ENCODE measurements at places on chromosomes 6 and 20.

DNA sequence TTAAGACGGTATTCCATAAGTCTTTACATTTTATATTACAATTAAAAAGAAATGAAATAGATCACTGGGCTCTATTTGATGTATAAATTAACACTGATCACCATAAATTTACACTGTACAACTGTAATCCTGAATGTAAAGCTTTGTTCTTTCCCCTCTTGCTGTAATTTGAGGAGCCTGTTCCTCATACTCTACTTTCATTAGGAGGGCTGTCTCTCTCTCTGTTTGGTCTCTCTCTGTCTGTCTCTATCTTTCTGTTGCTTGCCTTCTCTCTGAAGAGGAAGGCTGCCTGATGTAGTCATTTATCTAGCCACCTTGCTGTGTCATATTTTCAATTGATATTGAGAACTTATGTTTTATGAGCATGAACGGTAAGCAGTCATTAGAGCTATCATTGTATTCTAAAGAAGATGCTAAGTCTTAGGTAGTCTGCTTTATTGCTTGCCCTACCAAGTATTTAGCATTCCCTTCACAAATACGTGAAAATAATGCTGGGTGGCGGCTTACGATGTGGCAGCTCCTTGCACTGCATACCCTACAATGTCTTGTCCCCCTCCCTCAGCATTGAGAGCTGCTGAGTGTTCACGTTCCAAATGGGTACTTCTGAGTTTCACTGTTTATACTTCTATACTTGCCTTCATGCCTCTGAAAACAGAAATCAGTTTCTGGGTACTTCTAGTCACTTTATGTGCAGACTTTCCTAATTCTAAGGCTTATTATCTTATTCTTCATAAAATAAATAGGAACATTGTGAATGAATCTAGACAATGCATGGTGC, 205.5 kb downstream of the NKAIN2 start:
- DNase-seq: no peak

- DNase-seq: no peak
These were observed 72.2 kb upstream of the PBOV1 start for GRCh38 chr6:138290423-138290962.

- peak; percentile 29 for DNase-seq
These were observed 303.3 kb downstream of the EYA4 start for GRCh38 chr6:133544419-133544818.

DNA sequence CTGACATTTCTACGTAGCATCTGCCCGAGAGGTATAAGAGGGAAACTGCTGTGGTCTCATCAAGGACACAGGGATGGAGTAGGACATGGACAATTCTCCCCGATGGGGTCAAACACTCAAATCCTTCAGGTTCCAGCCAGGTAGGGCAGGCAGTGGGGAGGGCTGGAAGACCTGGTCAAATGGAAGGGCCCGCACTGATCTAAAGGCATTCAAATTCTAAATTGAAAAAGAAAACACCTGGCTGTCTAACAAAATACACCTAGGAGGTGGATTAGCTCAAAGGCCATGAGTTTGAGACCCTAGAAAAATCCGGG, 8.2 kb downstream of the DUSP15 start:
- DNase-seq: no peak

DNA sequence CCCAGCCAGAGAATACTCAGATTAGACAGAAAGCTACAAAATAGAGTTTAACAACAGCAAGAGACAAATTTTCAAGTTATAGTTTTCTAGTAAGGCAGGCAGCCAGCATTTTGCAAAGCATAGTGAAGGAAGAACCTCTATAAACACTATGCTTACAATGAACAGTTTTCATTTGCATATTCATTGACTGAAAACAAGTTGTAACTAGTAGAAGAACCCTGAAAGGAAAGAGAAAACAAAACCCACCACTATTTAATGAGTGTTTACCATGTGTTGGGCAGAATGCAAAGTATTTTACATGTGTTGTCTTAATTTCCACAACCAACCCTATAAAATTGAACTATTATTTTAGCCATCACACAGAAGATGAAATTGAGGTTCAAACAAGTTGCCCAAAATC, 196.1 kb downstream of the UBE3D start:
- no peak for DNase-seq

- DNase-seq: no peak
These were observed 375.7 kb upstream of the MARCKS start for GRCh38 chr6:113481458-113481857.

DNA sequence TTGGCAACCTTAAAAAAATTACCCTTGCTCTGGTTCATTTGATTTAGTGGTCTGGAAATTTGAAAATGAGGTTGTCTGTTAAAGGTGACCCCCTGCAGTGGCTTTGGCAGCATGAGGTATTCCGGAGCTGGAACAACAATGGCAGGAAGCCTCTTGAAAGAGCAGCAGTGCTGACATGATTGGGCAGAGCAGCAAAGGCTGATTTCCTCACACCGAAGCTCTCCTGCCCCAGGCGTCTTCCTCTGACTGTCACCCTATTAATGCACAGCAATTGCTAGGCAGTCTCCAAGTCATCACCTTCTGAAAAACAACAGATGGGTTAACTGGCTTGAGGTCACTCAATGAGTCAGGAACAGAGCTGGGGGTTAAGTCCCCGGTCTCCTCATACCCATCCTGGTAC, 241.8 kb upstream of the MMS22L start:
- no peak for DNase-seq

DNA sequence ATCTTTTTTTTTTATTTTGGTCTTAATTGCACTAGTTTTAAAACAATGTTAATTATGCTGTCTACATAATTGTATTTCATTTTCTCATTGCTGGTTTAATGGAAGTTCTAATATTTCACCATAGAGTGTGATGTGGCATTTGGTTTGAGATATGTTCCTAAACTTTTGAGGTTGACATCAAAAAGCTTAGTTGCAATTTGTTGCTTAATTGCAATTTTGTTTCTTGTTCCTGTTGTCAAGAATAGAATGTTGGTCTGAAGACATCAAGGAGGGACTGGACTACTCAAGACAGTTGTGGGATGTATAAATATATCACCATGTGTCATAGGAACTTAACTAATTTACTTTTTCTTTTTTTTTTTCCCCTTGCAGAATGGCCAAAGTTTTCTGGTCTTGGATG, 12.5 kb downstream of the HSF2 start:
- no peak for DNase-seq

DNA sequence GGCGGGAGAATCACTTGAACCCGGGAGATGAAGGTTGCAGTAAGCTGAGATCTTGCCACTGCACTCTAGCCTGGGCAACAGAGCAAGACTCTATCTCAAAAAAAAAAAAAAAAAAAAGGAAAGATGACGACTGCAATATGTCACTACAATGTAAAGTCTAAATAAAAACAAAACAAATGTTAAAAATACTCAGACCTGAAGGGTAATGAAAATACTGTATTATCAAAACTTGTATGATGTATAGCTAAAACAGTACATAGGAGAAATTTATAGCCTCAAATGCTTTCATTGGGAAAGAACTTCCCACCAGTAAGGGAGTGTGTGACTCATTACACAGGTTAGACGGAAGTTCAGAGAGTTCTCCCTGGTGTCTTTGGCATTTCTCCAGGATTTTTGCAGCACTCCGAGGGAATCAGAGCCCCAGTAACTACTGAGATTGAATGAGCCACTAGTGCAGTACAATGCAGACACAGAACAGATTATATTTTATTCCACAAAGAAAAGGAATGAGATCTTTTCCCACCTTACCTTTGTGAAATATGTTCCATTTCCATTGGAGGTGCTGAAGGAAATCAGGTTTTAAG, 12.5 kb upstream of the RALGAPB start:
- peak; percentile 54 for DNase-seq

DNA sequence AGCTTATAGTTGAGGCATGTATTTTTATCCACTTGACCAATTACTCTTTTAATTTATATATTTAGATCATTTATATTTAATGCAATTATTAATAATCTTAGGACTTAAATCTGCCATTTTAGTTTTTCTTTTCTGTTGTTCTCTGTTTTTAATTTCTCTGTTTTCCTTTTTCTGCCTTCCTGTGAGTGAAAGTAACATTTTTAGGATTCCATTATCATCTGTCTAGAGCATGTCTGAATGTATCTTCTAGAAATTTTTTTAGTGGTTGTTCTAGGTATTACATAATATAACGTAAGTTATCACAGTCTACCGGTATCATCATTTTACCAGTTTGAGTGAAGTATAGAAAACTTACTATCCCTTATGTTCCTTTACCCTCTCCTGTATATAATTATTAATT, 197.3 kb downstream of the UNC5CL start:
- DNase-seq: no peak

GRCh38 chr6:166284640-166285039, 23.6 kb downstream of the PRR18 start:
- DNase-seq: no peak

GRCh38 chr20:41316602-41317545, 657 bp downstream of the ZHX3 start:
- peak; percentile 54 for DNase-seq

- DNase-seq: no peak
These were observed 97.9 kb upstream of the SNX9 start for GRCh38 chr6:157724960-157725741.

DNA sequence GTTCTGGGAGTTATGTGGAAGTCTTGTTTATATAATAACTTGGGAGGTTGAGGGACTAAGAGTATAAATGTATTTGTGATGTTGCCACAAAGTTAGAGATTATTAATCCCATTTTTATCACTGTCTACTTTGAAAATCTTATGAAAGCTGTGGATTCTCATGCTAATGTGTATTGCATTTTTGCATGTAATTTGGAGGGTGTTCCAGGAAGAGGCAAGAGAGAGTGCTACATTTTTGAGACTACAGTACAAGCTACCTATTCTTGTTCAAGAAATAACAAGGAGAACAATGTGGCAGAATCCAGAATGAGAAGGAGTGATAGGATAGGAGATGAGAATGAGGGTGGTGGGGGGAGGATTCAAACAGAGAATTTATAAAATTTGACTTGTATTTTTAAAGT, 34.9 kb downstream of the VTA1 start:
- DNase-seq: no peak

DNA sequence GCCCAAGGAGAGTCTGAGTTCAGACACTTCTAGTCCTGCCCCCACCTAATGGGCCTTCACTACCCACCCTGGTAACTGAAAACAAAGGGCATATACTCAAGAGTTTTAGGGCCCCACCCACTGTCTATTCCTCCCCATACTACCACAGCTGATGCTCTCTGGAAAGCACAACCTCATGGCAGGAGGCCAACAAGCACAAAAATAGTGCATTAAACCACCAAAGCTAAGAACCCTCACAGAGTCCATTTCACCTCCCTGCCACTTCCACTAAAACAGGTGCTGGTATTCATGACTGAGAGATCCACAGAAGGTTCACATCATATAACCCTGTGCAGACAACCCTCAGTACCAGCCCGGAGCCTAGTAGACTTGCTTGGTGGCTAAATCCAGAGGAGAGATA, 132.1 kb upstream of the ADGRB3 start:
- DNase-seq: no peak

- no peak for DNase-seq
These were observed 69.6 kb downstream of the TMEM242 start for GRCh38 chr6:157253699-157254098.

DNA sequence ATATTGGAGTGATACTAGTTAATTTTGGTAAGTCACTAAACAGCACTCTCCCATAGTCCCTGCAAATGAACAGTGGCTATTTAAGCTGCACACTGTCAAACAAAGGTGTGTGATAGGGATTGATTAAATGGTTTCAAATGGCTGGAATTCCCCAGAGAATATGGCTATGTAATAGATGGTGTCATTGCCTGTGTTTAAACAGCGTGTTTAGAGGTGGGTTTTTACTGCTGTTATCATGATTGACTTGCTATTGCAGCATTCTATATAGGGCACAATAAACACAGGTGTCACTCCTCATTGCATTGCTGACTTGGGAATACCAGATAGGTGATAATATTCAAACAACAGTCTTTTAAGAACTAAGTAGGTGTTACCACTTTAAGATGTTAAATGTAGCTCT, 171.7 kb upstream of the MAN1A1 start:
- DNase-seq: no peak

DNA sequence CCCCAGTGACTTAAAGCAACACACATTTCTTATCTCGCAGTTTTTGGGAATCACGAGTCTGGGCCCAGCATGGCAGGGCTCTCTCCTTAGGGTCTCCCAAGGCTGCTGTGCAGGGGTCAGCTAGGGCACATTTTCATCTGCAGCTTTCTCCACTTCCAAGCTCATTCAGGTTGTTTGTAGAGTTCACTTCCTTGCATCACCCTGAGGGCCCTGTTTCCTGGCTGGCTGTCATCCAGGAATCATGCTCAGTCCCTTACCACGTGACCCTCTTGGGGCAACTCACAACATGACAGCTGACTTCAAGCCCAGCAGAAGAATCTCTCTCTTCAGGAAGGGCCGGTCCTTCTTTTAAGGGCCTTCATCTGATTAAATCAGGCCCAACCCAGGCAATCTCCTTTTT, 21.3 kb downstream of the SNAP25 start:
- DNase-seq: peak; percentile 75

DNA sequence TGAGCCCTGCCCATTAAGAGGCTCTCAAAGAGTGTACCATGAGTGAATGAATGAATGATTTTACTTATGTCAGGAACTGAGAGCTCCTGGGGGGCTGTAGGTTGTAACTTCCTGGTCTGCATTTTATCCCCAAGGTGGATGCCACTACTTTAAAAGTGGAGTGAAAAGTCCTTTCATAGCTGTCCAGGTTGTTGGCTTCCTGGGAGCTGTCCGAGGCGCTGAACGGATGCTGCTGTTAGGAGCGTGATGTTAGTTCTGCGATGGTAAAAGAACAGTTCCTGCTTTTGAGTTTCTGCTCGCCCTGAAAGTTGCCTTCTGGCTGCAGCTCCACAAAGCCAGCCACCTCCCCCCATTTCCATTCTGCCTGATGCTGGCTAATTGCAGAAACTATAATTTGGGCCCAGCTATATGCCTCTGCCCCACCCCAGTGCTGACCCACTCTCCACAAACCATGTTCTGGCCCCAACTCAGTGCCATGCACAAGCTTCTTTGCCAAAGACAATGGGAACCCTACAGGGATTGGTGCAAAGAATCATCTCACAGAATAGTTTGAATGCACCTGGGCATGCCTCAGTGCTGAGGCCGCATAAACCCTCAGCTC, 330.9 kb upstream of the CDH4 start:
- DNase-seq: no peak

DNA sequence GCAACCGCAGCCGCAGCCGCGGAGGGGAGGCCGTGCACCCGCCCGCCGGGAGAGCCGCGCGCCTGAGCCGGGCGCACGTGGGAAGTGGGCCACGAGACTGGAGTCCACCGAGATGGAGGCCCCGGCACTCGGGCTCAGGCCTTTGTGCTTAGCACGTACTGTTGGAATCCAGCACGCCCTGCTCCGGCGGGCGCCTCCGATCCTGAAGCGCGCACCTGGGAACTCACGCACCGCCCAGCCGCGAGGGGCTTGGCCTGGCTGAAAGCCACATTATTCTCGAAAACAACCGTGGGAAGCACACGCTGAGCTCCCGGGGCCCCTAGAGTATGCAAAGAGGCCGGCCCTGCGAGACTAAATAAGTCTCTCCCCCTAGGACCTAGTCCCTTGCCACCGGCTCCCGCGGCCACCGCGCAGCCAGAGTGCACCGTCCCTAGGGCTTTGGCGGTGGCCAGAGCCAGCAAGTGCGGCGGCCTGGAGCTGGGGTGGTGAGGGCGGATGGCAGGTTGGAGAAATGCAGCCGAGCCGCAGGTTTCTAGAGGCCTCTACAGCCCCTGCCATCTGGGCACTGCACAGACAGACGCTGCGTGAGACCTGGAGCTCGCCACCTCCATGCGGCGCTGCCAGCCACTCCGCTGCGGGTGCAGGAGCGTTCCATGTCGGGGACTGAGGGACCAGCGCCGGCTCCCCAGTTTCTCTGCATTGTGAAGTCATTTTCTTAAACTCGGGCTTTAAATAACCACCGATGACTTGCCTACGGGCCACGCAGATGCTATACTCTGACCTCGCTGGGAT, 42.0 kb upstream of the LY86 start:
- peak; percentile 43 for DNase-seq

GRCh38 chr6:54959820-54960219, 113.2 kb downstream of the FAM83B start:
- no peak for DNase-seq
